ENCODE measurements at places on chromosomes 1 and 21.

DNA sequence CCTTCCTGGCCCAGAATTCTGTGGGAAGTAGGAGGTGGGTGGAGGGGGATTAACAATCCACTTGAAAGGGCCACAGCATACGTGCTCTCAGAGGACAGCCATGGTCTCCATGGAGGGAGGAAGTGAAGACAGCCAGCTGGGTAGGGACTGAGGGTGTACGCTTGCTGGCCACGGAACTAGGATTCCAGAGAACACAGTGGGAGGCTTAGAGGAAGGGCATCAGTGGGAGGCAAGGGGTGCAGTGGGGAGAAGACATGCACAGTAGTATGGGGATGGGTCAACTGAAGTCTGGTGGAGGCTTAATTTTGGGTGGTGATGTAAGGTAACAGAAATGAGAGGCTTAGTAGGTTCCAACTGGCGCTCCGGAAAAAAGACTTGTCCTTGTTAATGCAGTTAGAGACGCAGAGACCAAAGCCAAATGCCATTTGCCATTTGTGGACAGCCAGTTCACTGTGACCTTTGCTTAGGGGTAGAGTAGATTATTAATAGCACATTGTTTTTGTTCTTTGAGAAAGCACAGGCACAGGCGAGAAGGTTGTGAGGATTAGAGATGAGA lies 103.0 kb downstream of the ZSCAN20 start:
- DNase-seq, result no peak

- DNase-seq, result no peak
These were observed 46.5 kb upstream of the BEND5 start for GRCh38 chr1:48823168-48823567.

- DNase-seq, result no peak
These were observed 35.7 kb downstream of the PALMD start for GRCh38 chr1:99681583-99681982.

DNA sequence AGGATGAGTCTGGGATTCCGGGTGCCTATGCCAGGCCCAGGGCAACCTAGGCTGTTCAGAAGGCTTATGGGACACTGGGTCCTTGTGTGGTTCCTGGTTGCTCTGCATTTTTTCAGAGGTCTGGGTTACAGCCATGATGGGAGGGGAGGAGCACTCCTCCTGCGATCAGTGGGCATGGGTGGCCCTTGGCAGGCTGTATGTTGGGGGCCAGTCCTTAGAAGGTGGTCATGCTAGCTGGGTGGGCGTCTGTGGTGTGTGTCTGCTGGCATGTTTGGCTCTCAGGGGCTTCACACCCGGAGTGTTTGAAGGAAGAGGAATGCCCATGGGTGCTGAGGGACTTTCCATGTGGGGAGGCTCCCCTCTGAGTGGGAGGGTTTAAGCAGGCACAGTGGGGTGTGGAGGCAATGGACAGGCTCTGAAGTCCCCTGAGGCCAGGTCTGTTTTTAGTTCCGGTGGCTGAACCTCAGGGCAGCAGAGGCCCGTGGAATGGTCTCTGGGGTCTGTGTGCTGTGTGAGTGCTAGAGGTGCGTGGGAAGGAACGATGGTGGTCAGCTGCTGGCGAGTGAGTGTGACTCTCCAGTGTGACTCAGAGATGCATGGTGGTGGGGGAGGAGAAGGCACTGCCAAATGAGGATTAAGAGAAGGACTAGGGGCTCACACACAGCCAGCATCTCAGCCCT lies 25.3 kb downstream of the CACNA1E start:
- no peak for DNase-seq
